H1 (cell line): ENCODE measurements at places on chromosomes 1 and 21.
A peak's percentile ranks its signal among the peaks of the same experiment; 100 is the strongest.

DNA sequence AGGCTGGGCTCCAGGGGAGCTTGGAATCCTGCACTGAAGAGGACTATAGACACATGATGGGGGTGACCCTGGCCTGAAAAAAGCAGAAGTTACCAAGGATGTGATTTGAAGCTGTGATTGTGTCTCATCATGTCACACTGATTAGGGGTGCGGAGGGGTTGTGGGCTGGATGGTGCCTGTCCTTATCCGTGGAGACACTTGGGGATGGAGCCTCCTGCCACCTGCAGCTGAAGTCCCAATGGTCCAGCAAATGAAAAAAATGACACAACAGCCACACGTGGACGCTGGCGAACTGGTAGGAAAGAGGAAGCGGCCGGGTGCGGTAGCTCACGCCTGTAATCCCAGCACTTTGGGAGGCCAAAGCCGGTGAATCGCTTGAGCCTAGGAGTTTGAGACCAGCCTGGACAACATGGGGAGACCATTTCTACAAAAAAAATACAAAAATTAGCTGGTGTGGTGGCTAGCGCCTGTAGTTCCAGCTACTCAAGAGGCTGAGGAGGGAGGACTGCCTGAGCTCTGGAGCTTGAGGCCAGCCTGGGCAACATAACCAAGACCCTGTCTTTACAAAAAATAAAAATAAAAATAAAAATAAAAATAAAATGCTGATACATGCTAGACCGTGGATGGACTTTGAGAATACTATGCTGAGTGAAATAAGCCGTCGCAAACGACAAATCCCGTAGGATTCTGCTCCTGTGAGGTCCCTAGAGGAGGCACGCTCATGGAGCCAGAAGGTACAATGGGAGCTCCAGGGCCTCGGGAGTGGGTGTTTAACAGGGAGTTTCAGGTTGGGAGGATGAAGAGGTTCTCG lies 838 bp upstream of the IBA57 start:
- no peak for DNase-seq

DNA sequence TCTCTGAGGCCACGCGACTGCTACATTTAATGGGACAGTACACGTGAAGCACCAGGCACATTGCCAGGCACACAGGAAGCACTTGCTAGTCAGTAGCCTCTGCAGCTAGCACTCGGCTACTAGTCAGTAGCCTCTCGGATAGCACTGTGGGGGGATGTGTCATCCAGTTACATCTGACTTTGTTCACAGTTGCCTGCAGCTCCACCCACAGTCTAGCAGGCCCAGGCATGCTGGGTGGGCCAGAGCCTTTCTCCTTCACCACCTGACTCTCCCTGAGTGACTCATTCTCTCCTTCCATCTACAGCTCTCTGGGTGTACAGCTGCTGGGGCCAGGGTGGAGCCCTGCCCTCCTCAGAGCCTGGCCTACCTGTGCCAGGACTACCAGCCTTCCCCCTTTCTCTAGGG lies 51.5 kb downstream of the PTPRF start:
- no peak for DNase-seq

- no peak for DNase-seq
These were observed 21.5 kb downstream of the EPHB2 start for GRCh38 chr1:22731924-22732720.

GRCh38 chr1:45960930-45961715 lies 157.7 kb downstream of the MAST2 start:
- no peak for DNase-seq

GRCh38 chr1:22332795-22333499 lies 118.7 kb upstream of the ZBTB40 start:
- no peak for DNase-seq

- no peak for DNase-seq
These were observed 70.1 kb downstream of the ROR1 start for GRCh38 chr1:63843884-63844283.

- DNase-seq, result no peak
These were observed 6.8 kb downstream of the LHX4 start for GRCh38 chr1:180236698-180237509.

- DNase-seq, result no peak
These were observed 47.9 kb downstream of the SLC66A1 start for GRCh38 chr1:19360016-19360415.

DNA sequence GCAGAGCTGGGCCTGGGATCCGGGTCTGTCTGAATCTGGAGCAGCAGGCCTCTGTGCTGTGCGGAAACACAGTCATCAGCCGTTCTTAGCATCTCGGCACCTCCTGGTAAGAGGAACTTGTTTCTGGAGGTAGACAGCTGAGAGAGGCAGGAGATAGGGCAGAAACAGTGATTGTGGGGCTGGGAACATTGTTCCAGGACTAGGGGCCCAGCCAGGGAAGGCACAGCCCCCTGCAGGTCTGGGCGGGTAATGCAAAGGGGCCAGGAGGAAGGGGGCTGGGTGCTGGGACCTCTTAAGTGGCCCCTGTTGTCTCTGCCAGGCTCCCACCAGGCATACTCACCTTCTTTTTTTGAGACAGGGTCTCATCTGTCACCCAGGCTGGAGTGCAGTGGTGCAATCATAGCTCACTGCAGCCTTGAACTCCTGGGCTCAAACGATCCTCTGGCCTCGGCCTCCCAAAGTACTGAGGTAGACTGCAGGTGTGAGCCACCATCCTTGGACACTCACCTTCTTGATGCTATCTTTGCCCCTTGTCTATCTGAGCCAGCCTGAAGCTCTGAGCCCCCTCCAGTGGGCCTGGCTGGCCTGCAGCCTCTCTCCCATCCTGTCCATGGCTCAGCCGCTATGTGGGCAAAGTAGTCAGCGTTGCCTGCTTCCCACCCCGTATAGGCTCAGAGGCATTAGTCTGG lies 134.3 kb upstream of the ZBTB40 start:
- peak; percentile 86 for DNase-seq
